ENCODE measurements at places on chromosomes 1 and 21.

DNA sequence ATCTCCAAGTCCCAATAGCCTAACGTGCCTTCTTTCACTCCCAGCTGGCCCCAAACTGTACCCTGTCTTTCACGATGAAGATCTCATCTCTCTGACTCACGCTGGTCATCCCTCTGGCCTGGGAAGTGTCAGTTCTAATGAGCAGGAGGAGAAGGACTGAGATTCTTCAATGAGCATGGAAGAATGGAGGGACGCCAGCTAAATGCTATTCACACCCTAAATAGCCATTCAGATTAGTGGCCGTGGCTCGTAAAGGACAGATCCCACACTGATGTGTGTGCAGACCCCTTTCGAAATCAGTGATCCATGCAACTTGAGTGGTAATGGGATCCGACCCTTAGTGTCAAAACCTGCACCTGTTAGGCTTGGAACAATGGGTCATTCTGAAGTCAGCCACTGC, 75.9 kb upstream of the SMYD2 start:
- no peak for DNase-seq

DNA sequence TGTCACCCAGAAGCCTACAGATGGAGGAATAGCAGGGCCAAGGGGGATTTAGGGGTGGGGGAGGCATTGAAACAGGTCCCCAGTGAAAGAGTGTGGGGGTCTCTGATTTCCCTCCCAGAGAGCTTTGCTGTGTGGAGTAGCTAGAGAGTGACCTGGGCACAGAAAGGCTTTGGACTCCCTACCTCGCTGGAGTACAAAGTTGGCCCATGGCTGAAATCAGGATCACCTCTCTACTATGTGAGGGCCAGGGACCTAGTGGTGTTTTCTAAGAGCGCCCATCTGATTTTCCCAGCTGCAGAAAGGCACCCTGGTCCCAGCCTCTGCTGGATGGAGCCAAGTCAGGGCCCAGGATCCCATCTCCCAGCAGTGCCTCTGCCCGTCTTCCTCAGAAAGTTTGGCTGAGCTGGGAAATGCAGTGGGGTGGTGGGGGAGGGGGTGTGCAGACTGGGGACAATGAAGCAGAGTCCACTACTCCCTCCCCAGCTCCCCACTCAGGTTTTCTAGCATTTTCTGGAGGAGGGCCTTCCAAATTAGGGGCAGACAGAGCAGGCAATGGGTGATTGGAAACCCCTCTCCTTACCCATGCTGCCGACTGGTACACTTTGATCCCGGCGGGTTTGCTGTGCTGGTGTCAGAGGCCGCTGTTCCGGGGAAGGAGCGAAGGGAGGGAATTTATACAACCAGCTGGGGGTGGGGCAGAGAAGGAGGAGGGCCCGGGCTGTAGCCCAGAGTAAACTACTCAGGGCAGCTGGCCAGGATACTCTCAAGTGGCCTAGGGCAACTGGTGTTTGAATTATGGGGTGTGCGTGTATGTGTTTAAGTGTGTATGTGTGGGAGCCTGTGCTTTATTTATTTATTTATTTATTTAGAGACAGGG, at the start of gene SELENBP1:
Gene SELENBP1, minus strand, starts transcription at position 648 of the 877 bp plus-strand sequence. Its CDS starts 64 bp downstream, at position 584.
- no peak for DNase-seq

DNA sequence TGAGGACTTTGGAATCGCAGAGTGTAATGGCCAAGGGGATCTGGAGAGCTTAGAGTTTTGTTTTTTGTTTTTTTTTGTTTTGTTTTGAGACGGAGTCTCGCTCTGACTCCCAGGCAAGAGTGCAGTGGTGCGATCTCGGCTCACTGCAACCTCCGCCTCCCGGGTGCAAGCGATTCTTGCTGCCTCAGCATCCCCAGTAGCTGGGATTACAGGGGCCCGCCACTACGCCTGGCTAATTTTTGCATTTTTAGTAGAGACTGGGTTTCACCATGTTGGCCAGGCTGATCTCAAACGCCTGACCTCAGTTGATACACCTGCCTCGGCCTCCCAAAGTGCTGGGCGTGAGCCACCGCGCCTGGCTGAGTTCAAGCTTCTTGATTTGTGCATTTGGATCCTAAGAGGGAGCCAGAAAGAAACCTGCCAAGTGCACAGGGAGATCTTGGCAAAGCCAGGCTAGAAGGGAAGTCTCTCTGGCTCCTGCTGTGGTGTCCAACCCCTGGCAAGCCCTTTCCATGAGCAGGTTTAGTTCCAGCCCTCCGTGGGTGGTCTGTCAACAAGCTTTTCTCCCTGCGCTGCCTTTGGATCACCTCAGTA, 852 bp downstream of the FAAH start:
- no peak for DNase-seq

DNA sequence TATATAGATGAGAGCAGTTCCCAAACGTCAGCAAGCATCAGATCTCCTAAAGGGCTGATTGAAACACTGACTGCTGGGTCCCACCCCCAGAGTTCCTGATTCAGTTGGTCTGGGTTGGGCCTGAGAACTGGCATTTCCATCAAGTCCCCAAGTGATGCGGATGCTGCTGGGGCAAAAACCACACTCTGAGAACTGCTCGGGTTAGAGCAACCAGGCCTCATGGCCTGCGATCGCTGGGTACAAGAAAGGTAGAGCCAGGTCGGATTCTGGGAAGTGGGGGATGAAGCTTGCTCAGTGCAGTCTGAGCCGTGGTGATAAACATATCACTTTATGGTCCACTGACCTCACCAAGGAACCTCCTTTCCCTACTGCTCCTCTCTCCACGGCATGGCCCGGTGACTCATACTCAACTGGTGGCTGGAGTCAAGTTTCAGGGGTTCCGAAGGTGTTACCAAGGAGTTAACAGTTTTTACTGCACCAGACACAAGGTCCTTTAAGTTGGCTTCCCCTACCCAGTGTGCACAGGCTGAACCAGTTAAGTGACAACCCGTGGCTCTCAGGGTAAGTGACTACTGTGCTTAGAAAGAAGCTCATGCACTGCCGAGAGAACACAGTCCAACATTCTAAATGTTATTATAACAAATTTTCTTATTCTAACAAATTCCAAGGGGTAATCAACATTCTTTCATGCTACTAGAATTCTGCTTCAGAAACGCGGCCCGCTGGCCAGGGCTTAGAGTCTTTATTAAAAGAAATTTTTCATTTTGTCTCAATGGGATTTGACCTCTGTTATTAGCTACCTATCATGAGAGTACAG, 153.5 kb downstream of the TGFBR3 start:
- DNase-seq: no peak

GRCh38 chr1:212514782-212515181, 82.1 kb downstream of the NENF start:
- no peak for DNase-seq

DNA sequence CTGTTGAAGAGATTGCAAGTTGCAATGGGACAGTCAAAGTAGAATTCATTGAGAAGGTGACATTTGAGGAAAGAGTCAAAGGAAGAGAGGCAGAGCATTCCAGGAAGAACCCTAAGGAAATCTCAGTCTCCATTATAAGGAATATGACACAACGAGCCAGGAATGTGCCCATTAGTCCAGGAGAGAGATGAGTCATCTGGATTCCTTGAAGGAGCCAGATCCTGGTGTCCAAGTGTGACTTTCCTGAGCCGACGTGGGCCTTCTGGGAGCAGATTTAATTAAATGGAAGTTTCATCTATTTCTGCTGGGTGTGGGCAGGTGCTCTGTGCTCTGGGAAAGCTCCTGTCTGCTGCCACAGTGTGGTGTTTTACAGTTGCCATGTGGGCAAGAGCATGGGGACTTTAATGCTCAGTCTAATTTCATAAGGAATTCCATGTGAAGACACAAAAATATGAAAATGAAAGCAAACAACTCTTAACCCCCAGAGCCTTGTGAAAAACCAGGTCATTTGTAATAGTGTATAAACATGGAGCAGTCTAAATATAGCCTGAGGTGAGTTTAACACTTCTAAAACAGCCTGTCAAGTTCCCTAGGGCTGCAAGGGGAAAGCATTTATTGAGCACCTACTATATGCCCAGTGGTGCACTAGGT, 111.4 kb upstream of the ARTN start:
- DNase-seq: no peak

- no peak for DNase-seq
These were observed 2.8 kb upstream of the ZNF644 start for GRCh38 chr1:91024481-91025119.

GRCh38 chr1:90400131-90400530, 317.0 kb downstream of the BARHL2 start:
- DNase-seq: no peak

DNA sequence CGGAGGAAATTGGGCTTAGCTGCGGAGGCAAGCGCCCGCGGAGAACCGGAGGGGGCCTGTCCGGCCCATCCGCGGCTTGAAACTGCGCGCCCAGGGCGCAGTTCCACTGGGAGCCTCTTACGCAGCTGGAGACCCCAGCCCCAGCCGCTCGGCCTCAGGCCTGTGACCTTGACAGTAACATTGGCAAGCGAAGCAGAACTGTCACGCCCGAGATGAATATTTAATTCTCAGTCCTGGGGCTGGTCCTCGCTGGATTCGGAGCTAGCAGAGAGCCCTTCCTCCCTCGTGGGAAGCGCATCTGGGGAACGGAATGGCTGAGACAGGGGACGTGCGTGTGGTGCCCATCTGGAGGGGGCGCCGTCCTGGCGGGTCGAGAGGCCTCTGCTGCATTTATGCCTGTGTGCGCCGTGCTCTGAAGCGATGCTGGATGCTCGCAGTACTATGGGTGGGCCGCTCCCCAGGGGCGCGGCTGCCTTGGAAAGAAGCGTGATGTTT, 928 bp downstream of the SLC6A17 start:
- no peak for DNase-seq

DNA sequence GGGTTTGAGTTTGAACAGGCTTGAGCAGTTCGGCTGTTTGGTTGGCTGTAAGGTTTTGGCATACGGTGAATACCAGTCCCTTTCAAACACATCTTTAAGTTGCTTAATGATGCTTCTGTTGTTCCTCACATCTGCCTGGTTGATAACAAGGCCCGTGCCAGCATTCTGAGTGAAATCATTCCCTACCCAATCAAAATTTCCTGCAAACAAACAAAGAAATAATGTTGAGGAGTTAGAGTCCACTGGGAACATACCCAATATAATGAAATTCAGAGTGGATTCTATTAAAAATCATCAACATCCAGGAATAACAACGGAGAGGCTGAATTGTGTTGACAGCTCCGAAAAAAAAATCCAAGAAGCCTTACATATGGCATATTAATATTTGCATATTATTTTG, 91.0 kb upstream of the MAP1LC3C start:
- DNase-seq: no peak

GRCh38 chr1:147089457-147089856, 82.8 kb downstream of the PRKAB2 start:
- DNase-seq: no peak

DNA sequence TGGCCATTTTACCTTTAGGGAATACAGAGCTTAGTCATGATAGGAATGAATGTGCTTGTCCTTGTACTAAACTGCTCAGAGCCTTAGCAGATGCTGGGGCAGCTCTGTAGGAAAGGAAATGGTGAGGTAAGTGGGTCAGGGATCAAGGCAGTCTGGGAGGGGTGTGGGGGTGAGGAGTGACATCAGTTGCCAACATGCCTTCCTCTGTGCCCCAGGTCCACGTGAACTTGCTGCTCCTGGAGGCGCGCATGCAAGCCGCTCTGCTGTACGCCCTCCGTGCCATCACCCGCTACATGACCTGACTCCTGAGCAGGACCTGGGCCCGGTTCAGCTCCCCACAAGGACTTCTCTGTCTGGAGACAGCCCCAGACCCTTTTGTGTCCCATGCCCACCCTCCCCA, 21.2 kb downstream of the SESN2 start:
- DNase-seq: no peak

GRCh38 chr1:53639996-53640700, 98.8 kb downstream of the GLIS1 start:
- no peak for DNase-seq

DNA sequence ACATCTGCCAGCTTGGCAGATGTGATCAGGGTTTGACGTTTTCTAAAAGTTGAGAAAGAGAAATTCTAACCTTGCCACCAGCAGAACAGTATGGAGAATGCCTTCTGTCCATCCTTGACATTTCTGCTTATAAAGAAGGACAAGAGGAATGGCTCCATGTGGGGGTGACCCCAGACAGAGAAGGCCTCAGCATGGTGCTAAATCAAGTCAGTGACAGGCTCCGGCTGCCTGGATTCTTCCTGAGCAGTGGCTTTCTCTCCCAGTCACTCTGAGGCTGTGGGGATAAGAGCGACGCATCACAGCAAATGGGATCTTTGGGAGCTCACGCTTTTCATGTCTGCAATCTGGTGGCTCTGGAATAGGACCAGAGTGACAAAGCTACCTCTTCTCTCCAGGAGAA, 640.2 kb upstream of the CAMK1G start:
- no peak for DNase-seq

DNA sequence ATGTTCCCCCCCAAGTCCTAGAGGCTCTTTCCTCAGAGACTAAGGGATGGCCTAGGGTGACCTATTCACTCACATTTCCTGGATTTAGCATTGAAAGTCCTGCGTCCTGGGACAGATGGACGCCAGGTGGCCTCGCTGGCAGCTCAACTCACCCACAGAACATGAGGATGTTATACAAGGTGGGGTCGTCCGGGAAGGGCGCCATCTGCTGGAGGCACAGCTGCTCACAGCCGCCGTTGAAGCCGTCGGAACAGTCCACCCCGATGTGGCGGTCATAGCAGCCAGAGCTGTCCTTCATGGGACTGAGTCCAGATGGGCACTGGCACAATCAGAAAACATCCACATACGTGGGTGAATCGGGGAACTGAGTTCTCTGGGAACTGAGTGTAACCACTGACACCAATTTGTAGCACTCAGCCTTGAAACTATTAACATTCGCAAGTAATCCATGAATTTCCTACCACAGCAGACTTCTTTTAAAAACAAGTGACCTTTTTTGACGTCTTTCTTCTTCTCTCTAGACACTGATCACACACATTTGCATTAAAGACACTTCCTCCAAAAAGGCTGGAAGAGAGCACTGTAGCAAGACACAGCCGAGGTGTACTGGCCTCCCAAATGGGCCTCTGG, 215.4 kb downstream of the ASTN1 start:
- DNase-seq: no peak

DNA sequence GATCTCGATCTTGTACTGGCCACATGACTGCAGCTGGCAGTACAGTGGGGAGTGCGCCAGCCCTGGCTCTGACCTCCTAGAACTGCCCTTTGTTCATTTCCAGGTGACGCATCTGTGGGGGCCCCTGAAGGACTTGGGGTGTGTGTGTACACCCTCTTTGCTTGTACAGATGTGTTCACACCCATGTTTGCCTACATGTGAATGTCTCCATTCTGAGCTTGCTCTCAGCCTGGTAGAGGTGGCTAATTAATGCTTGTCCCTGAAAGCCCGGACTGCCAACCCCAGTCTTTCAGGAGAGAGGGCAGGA, 19.8 kb downstream of the TNFRSF1B start:
- no peak for DNase-seq

DNA sequence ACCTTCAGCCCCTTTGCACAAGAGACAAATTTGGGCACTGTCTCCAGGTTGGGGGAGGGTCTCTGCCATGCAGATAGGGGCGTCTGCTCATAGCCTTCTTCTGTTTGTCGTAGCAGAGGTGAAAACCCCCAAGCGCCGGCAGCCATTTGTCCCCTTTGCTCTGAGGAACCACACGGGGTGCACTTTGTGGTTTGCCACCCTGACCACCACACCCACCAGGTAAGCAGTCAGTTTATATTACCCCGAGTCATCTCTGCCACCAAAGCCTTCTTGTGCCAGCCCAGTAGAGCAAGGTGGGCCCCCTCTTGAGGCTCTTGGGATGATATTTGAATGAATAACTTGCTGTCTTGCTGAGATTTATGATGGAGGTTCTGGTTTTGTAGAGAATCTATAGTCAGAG, 111.8 kb downstream of the VPS13D start:
- no peak for DNase-seq
